ENCODE measurements at places on chromosomes 6 and 20.
A peak's percentile ranks its signal among the peaks of the same experiment; 100 is the strongest.

GRCh38 chr6:110282412-110282811, 75.7 kb downstream of the METTL24 start:
- no peak for DNase-seq

GRCh38 chr6:6246544-6246943, 73.9 kb downstream of the F13A1 start:
- DNase-seq, result peak; percentile 43

DNA sequence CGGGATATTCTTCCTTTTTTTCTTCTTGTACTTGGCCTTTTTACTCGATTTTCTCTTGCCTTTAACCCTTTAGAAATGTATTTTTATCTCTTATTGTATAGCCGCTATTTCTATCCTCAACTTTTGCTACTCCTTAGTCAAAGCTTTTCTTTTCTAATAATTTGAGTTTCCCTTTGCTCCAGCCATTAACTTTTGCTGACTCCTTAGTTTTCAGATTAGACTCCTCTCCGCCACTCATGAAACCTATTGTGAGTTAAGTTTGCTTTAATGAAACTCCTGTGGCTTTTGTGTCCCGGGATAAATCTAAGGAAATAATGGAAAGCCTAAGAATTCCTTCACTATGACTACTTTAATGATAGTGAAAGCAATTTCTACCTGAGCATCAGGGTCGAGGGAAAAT, 590.3 kb upstream of the CITED2 start:
- DNase-seq, result no peak

DNA sequence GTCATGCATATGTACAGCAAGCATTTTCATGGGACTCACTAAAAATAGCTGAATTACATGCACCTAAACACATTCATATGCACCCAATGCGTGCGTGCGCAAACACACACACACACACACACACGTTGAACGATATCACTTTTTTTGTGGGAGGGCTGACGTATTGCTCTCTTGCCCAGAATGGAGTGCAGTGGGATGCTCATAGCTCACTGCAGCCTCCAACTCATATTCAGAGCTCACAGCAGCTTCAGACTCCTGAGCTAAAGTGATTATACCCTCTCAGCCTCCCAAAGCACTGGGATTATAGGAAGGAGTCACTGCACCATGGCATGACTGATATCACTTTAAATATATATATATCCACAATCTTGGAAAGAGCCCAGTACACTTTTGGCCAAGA, 620.4 kb upstream of the MANEA start:
- DNase-seq, result no peak

DNA sequence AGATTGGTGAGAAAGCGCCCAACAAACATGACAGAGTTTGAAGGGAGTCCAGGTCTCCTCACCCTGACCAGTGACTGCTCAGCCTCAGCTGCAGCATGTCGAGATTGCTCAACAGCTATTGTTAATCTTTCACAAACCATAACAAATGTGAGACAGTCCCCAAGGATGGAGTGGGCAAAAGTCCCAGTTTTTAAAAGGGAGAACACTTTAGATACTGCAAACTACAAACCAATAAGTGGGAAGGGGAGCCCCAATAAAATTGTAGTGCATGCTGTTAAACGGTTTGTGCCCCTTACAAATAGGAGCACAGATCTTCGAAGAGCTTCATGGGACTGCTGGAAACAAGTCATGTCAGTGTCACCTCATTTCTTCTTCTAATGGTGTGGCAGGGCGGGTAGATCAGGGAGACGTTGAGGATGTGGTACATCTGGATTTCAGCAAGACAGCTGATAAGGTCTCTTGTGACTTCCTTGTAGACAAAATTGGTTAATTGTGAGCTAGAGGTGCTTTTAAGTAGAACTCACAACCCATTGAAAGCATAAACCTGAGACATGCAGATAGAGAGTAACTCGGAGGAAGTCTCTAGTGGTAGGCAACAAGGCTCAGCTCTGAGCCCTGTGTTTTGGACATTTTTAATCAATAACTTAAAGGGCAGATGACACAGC, 134.0 kb upstream of the ARMC2 start:
- no peak for DNase-seq

Data from suppressor macrophage (primary cell).